COR-L47 (cell line): ENCODE measurements at places on chromosomes 4 and X.

DNA sequence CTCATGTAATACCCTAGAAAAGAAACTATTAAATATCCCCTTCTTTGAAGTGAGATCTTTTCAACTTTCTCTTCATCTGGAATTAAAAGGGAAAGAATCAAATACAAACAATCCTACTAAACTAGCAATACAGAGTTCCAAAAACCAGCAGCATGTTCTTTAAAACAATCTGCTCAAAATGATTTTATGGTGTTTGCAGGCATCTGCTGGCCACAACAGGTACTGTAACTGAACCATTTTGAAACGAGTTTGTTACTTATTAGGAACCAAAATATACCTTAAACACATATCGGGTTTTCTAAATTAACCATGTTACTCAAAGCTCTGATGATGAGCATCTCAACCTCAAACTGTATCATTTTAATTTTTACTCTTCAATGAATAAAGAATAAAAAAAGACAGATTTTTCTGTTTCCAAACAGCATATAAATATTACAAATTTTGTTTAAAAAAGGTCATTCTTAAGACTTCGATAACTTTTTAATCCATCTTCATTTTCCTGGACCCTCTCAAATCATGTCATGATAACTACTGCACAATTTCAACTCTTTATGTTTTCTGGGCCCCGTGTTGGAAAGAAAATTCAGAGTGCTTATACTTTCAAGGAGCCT lies 56.5 kb downstream of the ARAP2 start:
- DNase-seq: peak; percentile 32

DNA sequence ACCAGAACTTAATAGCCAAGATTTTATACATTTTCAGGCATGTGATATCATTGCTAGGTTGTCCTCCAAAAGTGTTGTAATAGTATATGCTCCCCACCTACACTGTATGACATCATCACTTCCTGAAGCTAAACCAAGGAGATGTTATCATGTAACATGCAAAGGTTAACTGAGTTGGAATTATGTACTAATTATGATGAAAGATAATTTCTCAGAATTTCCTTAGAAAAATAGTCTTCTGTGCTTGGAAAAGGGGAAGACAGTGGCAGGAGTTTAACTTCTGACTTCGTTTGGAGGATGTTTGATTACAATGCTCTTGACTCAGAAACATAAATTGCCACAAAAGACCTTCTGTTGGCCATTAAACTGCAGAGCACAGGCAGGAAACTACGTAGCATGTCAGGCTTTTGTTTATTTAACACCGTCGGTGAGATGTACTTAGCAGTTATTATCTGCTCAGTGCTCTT lies 83.6 kb upstream of the GUCY1A1 start:
- peak; percentile 36 for DNase-seq

DNA sequence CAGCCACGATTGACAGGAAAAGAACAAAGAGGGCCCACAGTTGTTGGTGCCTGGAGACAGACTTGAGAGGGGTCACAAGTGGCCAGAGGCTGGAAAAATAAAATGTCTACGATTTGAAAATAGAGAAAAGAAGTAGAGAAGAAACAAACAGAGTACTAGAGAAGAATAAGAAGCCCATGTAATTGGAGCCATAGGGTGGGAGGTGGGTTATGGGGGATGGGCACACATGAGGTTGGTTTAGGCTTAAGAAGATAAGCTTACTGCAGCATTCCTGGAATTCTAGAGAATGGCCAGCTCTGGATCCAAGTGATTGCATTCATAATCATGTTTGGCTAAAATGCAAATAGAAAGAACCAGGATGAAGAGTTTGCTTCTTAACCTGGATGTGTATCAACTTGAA lies 210.7 kb downstream of the MAML3 start:
- no peak for DNase-seq

DNA sequence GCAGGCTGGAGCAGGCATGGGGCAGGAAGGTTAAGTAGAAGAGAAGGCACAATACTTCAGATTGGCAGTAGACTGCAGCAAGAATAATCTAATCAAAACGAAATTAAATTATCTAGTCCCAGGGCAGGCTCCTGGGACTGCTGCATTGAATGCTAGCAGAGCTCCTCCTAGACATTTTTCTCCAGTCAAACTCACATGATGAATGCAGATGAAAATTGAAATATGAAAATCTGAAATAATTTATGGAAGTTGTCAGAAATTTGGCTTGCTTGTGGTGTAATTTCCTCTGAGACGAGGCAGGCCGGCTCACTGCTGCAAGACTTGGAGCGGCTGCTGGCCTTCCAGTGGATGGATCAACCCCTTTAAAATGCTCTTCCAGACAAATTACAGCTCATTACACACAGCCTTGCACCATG lies 78.0 kb upstream of the TMEM33 start:
- DNase-seq: peak; percentile 6
